ENCODE measurements at places on chromosomes 3 and 15.

DNA sequence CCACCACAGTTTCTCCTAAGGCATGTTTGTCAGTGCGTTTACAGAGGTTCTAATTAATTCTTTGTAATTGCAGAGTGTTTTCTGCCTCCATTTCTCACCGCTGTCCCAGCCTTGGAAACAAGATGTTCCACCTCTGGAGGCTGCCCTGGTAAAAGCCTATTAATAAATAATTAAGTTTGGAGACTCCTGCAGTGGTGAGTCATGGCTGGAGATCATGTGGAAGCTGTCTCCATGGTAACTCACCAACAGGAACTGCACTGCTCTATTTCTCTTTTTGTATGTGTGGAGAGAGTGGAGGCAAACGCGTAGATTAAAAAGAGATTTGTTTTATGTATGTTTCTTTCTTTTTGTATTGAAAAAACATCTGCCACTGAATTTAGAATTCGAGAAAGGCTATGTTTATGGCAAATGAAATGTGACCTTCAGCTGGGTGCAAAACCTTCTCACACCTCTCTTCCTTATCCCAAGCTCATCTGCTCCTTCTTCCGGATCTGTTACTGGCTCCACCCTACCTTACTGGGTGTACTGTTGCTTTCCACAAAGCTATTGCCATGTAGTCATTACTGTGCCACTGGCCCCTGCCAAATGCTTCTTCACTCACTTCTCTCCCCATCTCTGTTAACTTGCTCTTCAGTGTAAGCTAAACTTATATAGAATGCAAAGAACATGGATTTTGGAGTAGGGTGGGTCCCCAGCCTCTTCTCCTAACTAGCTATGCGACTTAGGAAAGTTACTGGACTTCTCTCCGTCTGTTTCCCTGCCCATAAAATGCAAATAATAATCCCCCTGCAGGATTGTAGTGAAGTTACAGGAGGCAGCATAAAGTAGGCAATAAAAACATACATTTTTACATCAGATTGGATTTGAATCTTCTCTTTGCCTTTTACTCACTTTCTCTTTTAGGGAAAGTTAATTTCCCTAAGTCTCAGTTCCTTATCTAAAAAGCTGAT, 778.5 kb downstream of the NTRK3 start:
- DNase-seq = no peak

DNA sequence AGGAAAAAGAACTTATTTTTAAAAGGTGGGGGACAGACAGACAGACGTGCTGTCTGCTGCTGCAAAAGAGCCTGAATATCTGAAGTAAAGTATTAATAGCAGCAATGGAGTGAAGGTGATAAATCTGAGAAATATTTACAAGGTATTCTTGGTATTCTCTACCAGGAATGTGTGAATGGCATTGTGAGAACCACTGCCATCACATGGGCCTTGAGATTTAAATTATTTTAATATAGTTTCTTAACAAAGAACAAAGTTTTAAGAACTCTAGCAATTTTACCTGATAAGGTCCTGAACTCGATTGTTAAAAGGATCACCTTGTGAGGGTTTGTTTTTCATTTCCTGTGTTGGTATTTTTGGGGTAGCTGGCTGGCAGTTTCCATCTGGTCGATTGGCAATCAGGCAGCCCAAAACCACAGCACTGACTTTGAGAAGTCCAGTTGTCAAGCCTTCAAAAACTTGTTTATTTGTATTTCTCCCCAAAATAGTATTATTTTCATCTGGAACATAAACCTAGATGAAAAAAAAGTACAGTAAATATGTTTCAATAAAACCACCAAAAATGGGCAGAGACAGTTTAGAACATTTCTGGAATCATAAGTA, 97.3 kb downstream of the ISL2 start:
- DNase-seq = no peak

DNA sequence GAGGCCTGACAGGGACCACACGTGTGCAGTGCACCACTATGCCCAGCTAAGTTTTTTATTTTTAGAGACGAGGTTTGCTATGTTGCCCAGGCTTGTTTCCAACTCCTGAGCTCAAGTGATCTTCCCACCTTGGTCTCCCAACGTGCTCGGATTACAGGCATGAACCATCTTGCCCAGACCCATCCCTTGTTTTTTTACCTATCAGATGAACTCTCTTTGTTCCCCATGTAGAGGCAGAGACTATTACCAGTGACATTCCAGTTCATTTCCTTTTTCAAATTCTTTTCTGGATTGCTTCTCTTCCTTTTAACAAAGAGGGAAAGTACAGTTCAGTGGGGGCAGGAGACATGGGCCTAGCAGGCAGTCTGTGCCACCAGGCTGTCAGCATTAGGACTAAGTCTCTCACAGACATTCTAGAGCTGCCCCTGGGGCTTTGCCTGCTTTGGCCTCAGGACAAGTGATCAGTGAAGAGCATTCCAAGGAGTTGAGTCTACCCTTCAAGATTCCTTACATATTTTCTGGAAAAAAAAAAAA, 103.5 kb upstream of the SLC7A14 start:
- DNase-seq = peak; percentile 16

- no peak for DNase-seq
These were observed 41.8 kb downstream of the CBLB start for GRCh38 chr3:105826778-105827634.

DNA sequence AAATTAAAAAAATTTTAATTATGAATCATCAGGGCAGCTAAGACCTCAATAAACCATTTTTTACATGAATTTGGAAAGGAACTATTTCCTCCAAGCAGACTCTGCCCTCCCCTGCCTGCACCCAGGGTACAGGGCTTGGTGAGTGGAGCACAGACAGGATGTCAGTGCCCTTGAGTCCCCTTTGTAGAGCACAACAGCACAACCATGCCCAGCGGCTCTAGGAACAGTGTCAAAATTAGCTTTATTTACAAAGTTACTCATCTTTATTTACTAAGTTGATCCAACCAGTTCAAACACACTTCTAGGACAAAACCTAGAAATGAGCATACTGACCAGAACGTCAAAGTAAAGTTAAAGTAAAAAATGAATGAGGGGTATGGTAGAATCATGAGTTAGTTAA, 90.6 kb upstream of the TSC22D2 start:
- no peak for DNase-seq
